Fibroblast of skin of left quadriceps (primary cell): ENCODE measurements at places on chromosomes 11 and 22.
A peak's percentile ranks its signal among the peaks of the same experiment; 100 is the strongest.

GRCh38 chr11:48683226-48683720 is 194.7 kb downstream of the OR4A47 start:
- DNase-seq: no peak

DNA sequence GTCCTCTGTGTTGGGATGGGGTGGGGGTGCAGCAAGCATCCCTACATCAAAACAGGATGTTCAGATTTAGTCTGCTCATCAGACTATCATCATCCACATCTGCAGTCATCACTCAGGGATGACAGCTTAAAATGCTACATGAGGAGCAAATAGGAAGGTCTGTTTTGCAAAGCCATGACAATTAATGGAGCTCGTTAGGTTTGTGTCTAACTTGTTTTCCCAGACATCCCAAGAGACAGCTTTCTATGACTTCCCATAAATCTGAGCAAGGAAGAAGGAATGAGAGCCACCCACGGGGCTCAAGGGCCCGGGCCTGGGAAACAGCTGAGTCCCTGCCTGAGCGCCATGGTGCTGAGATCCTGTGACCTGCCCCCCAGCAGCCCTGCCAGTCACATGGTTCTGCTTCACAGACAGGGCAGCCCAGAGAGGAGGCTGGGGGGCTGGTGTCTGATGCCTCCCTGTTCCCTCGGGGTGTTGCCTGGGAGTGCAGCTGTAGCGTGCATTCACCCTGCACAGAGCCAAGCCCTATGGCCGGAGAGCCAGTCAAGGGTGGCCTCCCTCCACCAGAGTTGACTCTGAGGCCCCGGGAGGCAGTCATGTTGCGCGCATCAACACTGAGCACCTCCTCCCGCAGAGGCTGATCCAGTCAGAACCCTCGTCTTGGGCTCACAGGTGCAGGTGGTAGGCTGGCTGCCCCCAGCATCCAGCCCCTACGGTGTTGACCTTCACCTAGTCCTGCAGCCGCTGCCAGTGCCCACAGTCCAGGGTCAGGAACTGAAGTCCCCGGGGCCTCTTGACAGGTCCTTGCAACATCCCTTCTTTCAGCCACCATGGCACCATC is 12.1 kb downstream of the DERL3 start:
- DNase-seq: peak; percentile 80

- no peak for DNase-seq
Measured at GRCh38 chr11:131829725-131830124, 459.3 kb downstream of the NTM start.

DNA sequence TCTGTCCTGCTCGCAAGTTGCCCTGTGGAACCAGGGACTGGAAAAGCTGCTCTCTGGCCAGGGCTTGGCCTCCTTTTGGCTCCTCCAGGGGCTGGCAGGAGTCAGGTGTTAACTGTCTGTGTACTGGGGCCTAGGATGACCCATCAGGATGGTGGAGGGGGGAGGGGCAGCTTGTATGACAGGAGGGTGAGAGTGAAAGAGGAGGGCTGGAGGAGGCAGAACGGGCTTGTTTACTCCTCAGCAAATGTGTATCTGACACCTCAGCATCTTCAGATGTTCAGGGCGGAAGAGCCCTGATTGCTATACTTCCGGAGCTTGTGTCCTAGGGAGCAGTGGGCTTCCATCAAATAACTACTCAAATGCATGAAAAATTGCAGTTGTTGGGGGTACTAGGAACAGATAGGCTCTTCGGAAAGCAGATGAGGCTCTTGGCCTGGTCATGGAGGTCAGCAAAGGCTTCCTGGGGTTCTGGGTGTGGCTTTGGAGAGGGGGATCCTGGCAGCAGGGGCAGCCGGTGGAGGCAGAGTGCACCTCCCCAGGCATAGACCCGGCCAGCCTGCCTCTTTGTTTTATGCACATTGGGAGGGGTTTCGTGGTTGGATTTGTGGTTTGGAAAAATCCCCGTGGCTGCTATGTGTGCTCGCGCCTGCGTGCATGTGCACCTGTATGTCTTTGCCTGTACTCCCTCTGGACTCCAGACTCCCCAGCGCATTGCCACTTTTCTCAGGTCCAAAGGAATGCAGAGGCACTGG is 31.2 kb downstream of the CD82 start:
- no peak for DNase-seq

GRCh38 chr11:65418681-65419459 is 3.7 kb upstream of the NEAT1 start:
- peak; percentile 80 for DNase-seq

DNA sequence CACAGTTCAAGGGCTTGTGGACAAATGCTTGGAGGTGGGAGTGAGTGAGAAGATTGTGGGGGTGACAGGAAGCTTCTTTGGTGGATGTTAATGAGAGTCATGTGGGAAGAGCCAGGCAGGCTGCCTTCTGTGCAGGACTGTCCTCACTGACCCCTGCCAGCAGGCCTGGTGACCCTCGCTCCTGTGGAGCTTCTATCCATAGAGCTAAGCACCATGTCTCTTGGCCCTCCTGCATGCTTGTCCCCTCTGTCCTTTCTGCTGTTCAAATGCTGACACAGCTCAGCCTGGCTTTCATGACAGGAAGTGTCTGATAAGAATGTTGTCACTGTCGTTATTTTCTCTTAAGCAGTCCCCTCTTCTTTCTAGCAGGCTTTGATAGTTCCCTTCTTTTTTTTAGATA is 37.6 kb downstream of the NAT10 start:
- DNase-seq: no peak
